ENCODE measurements at places on chromosomes 1 and 21. TPM values are rescaled to one million over a fixed set of nuclear protein-coding genes. Genes with fewer than 3 reads are reported as not detected.

TMEM52 gene
- 3.5 TPM for total RNA-seq

AQP10 gene
- not detected for total RNA-seq

CACNA1S gene
- total RNA-seq = not detected

LIPI gene
- total RNA-seq = not detected

DNA sequence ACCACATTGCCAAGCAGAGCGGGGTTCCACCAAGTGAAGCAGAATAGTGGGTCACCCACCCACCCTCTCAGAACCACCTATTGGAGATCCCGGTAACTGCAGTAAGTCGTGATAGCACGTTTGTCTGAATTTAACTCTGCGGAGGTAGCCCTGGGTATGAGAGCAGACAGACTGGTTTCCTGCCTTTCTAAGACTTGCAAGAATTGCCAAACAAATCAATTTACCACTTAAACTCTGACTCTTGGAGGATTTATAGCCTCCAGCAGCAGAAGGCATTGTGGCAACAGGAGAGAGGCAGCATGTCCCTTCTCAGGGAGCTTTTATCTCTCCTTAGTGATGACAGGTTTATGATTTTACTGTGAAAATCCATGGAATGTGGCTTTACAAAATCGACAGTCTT is 287.9 kb upstream of the FMN2 start:
- DNase-seq = no peak

GRCh38 chr1:187680823-187681222 is 852.1 kb downstream of the PLA2G4A start:
- DNase-seq = no peak

DNA sequence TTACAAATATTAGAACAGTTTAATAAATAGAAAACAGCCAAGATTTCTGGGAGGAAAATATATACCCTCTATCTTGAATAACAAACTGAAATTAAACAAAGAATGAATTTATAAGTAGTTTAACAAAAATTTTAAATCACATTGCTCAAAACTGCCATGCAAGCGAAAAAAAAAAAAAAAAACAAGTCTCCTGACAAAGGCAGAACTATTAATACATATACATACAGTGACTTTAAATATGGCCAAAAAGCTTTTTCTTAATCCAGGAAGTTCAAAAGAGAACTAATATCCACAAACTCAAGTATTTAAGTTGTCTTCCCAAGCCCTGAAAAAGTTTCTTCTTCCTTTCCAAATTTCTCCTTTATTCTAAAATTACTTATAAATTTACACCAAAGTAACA is 63.5 kb upstream of the MUTYH start:
- DNase-seq = no peak

GRCh38 chr1:229895605-229896004 is 171.4 kb upstream of the GALNT2 start:
- no peak for DNase-seq

DNA sequence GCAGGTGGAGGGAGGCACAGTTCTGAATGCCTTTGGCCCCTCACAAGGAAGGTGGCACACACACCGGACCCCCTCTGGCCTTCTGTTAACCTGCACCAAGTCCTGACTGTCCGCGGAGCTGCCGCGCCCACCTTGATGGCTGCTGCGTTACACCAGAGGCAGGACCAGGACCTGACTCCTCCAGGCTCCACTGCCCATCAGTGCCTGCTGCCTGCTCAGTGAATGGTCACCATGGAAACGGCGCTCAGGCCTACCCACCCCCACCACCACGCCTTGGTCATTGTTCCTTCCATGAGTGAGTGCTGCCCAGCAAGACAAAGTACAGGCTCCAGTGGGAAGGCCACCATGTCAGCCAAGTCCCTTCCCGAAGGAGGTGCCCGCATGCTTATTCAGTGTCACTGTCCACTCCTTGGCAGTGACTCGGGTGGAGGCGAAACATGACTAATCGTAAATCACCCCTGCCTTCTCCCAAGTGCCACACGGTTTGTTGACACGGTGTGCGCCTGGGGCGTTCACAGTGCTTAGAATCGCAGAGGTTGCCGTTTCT is 57.3 kb downstream of the SLC37A1 start:
- no peak for DNase-seq

- DNase-seq = no peak
Observed at GRCh38 chr1:242205622-242206489, 207.0 kb upstream of the MAP1LC3C start.

GRCh38 chr1:36918604-36919003 is 115.7 kb downstream of the GRIK3 start:
- DNase-seq = no peak

- no peak for DNase-seq
Observed at GRCh38 chr21:34261841-34262468, 101.9 kb upstream of the KCNE2 start.

- no peak for DNase-seq
Observed at GRCh38 chr1:186915555-186915954, 86.8 kb downstream of the PLA2G4A start.

DNA sequence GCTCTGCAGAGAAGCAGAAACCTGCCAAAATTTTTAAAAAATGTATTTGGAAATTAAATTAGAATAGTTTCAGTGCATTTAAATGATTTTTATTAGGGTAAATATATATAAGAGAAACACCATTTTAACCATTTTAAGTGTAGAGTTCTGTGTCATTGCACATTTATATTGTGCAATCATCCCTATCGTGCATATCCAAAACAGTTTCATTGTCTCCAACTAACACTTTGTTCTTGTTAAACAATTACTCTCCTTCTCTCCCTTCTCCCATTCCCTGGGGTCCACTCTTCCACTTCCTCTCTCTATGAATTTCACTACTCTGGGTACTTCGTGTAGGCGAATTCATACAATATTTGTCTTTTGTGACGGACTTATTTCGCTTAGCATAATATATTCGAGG is 6.0 kb upstream of the OR2L8 start:
- DNase-seq = no peak
